ENCODE measurements at places on chromosomes 6 and 20.
A peak's percentile ranks its signal among the peaks of the same experiment; 100 is the strongest.

DNA sequence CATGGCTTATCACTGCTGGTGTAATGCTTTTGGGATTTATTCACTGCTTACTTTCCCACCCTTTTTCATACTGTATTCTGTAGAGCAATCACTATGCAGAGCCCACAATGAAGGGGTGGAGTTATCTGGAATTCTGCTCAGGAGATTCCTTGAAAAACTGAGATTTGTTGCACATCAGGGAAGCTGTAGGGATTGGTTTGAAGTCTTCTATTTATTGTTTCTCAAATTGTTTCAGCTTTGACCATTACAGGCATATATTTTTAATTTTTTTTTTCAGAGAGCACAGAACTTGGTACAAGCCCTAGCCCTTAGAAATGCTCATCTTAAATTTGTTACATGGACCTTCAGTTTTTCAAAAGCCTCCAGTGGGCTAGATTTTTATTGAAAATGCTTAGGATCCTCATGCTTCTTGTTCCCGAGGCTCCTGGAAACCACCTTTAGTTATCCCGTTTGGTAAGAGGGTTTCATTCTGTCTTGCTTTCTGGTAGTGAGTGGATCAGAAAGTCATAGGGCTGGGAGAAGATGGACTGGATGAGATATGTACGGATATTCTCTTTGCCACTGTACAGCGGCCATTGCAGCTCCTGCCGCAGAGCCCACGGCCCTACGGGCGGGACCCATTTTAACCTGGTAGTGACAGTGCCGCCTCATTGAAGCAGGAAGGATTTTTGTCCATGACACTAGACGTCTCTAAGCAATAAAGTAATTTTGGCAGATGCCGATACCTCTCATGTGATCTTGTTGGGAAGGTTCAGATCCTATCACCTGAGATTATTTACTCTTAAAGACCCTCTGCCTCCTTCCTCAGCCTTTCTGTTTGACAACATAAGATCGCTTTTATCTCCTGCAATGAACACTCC, 45.3 kb upstream of the ZNF184 start:
- peak; percentile 44 for DNase-seq

GRCh38 chr6:134878136-134878535, 71.8 kb downstream of the ALDH8A1 start:
- no peak for DNase-seq

DNA sequence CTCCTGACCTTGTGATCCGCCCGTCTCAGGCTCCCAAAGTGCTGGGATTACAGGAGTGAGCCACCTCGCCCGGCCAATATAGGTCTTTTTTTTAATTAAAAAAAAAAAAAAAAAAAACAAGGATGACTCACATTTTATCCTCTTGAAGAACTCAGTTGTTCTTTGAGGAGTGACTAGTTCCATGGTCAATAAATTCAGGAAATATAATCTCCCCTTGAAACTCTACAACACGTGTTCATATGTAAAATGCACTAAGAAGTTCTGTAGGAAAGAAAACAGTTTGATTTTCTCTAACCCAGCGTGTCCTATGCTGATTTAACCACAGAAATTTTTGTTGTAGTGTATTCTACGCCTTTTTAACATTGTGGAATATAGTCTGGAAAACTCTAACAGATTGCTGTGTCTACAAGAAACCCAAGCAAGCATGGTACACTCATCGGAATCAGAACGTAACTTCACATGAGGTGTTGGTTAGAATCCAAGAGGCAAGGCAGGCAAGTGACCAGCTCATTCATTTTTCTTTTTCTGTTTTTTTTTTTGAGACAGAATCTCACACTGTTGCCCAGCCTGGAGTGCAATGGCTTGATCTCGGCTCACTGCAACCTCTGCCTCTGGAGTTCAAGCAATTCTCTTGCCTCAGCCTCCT, 79.0 kb upstream of the ZNF217 start:
- no peak for DNase-seq

DNA sequence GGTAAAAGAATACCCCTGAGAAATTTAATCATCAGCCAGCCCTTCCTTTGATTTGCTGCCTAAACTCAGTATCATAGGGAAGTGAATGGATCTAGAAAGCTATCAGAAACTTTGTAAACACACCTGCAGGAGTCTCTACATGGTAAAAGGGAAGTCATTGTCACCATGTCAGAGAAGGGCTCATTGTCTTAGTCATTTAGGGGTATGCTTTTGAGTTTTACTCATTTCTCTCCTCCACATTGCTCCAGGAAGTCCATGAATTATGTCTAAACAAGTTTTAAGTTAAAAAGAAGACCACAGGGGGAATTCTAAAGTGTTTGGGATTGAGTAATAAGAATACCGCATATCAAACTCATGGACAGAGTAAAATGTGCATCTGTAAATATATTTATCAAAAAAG, 2.5 kb downstream of the SLC17A1 start:
- DNase-seq, result no peak

- peak; percentile 51 for DNase-seq
These were observed 32.5 kb upstream of the IYD start for GRCh38 chr6:150336299-150336698.

- no peak for DNase-seq
These were observed 58.9 kb downstream of the THBS2 start for GRCh38 chr6:169194737-169195136.

DNA sequence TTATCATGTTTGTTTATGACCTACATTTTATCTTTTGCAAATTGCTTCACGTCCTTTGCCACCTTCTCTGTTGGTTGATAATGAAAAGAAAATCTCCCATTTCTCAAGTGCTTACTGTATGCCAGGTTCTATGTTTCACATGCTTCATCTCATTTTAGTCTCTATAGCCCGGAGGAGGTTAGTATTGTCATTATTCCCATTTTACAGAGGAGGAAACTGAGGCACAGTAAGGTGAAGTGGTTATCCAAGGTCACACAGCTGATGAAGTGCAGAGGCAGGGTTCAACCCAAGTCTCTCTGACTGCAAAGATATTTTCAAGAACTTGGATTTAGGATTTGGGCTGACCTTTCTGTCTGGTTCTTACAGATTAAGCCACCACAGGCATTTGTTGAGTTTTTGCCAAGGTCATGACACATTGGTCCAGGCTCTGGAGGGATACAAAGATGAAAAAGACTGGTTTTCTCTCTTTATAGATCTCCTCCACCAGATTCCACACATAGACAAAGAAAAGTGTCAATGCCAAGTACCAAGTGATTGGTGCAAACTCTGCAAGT, 20.6 kb downstream of the CNBD2 start:
- no peak for DNase-seq

GRCh38 chr6:11341867-11342266, 109.4 kb upstream of the NEDD9 start:
- DNase-seq, result no peak

DNA sequence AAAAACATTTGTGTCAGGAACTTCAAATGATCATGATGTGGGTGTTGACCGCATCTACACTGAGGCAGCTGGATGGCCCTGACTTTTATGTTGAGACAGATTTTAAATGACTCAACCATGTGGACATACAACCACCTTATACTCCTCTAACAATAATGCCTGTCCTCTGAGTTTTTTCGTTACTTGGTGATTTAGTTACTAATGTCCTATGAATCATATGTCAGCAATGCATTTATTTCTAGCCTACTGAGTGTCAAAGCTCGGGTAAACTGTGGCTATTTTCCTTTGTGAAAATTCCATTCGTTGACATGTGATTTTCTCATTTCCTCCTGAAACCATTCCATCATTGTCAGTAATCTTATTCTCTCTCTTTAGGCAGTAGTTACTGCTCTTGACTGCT, 38.9 kb upstream of the NKX2-4 start:
- DNase-seq, result no peak
